ENCODE measurements at places on chromosomes 7 and 10.

DNA sequence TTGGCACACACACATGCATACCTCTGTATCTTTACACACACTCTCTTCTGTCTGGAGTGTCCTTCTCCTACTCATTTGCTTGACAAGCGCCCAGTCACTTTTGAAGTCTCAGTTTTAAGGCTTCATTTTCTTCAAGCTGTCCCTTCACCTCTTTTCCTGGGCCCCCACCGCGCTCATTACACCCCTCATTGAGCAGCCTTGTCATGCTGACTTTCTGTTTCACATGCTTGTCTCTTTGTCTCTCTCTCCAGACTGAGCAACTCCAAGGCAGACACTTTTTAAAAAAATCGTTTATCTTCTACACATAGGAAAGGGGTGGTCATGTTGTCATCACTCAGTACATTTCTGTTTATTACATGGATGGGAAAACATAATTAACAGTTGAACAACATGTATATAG, 225.2 kb upstream of the FZD1 start:
- DNase-seq = no peak

DNA sequence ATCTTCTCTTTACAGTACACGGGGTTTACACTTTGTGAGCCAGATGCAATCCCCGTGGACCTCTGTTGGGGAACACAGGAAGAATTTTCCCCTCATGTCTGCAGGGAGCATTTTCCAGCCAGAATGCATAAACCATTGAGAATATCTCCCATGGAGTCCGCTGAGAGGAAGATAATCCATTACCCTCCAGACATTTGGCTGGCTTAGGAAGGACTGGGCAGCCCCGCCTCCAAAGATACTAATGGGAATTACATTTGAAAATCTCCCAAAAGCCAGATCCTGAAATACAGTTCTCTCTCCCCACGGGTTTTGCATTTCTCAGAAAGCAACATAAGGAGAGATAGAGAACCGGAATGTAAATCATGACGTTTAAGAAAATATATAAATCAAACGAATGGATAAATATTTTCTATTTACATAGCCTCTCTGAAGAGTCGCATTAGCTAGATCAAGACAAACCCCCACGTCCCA, 53.5 kb downstream of the TRIL start:
- DNase-seq = peak; percentile 9

GRCh38 chr7:37724732-37725131, 41.2 kb downstream of the GPR141 start:
- no peak for DNase-seq

DNA sequence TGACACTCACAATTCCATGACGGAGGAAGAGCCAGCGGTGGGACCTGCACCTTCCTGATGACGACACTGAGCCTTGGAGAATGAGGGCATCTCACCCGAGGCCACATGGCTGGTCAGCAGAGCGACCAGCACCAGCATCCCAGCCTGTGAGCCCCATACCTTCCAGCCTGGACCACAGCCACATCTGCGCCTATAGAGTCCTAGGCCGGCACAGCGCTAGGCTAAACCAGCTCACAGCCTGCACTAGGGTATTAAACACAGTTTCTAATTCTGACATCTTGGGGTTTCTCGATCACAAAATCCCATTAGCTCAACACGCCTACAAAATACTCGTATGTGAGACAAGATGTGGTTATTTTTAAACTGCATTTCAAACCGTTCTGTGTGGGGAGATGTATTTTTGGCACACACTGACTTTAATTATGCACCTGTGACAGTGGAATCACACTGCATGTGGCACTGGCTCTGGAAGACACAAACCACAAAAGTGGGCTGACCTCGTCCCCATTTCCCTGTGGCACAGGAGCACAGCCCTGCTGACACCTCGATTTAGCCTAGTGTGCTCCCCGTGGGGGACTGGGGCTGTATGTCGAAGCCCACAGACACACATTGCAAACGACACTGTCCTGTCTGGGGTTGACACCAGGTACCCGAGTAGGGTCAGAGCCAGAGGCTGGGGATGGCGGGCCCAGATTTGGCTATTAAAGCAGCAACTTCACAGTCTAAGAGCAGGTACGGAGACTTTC, 32.5 kb downstream of the CPXM2 start:
- no peak for DNase-seq

DNA sequence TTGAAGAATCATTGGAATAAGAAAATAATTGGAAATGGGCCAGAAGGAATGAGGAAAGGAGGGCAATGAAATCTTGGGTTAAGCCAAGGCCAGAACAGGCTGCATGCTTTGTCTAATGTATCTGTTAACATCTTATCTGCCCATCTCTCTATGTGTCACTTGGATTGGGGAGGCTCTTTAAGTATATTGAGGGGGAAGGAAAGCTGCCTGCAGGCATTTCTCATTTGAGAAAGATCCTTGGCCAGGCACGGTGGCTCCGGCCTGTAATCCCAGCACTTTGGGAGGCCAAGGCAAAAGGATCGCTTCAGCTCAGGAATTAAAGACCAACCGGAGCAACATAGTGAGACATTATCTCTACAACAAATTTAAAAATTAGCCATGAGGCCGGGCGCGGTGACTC, 14.3 kb downstream of the PCBD1 start:
- DNase-seq = no peak

DNA sequence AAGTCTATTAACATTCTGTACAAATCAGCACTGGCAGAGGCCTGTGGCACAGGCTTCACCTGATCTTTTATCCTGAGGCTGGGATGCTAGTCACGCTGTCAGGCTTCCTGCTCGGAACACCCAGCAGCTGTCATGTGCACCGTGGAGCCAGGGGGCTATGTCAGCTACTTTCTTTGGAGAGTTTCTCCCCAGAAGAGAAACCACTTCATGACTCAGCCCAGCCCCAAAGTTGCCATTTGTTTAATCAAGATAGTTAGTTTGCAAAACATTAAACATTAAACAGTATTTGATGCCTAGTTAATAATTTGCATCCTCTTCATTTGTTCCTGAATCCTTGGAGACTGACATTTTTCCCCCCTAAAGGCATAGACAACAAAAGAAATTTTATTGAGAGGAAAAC, at the start of gene HABP2:
Gene HABP2, plus strand, starts transcription at position 353 of the 400 bp plus-strand sequence. CDS start 69 bp downstream, outside the sequence.
- no peak for DNase-seq

DNA sequence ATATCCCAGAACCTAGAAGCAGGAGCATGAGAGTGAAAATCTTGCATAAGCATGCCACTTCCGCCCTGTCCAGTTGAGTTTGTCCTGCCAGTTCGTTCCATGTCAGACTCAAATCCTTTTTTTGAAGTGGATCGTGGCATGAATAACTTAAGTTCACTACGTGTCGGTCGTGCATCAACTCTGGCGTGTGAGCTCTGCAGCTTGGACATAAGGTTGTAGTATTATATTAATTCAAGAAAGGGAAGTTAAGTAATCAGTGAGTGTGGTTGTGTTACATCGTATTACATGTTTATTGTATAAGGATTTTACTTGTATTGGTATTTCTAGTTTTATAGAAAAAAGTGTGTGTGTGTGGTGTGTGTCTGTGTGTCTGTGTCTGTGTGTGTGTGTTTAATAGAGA, 23.0 kb downstream of the CDC123 start:
- DNase-seq = no peak

GRCh38 chr10:133024704-133025557, 62.8 kb upstream of the ADGRA1 start:
- DNase-seq = no peak

- DNase-seq = no peak
These were observed 72.9 kb upstream of the POM121L12 start for GRCh38 chr7:52962402-52963076.

DNA sequence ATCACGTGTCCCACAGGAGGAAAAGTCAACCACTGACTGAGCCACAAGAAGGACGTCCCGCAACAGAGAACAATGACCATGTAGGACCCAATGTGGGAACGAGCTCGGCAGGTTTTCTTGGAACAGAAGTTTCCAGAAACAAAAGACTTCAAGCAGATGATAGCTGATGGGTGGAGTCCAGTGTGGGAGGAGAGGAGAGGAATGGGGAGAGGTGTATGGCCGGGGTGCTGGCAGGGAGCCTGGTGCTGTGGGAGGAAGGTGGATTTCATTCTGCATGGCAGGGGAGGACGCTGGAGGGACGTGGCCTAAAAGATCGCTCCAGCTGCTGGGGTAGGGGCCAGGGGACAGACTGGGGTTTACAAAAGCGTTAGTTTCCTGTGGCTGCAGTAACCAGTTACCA, 48.5 kb upstream of the LMTK2 start:
- no peak for DNase-seq

DNA sequence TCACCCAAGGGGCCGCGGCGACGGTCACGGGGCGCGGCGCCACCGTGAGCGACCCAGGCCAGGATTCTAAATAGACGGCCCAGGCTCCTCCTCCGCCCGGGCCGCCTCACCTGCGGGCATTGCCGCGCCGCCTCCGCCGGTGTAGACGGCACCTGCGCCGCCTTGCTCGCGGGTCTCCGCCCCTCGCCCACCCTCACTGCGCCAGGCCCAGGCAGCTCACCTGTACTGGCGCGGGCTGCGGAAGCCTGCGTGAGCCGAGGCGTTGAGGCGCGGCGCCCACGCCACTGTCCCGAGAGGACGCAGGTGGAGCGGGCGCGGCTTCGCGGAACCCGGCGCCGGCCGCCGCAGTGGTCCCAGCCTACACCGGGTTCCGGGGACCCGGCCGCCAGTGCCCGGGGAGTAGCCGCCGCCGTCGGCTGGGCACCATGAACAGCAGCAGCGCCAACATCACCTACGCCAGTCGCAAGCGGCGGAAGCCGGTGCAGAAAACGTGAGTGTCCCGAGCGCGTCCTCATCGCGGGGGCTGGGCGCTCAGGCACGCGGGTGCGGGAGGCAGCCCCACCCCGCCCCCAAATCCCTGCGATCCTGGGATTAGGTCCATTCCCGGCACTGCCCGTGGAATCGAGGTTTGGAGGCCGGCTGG, 509 bp downstream of the AHR start:
- peak; percentile 31 for DNase-seq

GRCh38 chr7:123657304-123657685, 1.6 kb downstream of the LMOD2 start:
- DNase-seq = no peak

DNA sequence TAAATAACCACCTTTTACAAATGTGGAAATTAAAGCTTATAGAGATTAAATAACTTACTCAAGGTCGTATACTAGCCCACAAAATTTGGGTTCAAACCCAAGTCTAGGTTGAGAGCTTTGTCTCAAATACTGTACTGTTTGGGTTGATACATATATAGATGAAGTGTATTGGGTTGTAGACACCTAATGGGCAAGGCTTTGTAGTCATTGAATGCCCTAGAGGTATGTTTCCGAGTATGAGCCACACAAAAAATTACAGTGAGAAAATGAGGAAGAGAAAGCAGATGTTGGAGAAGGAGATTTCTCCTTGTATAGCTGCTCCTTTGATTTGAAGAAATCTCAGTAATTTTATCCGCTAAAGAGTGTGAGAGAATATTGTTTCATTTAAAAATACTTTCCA, 60.6 kb downstream of the C1GALT1 start:
- no peak for DNase-seq

- no peak for DNase-seq
These were observed 91.4 kb upstream of the DIP2C start for GRCh38 chr10:780536-781524.

GRCh38 chr7:132441935-132442334, 134.3 kb downstream of the PLXNA4 start:
- DNase-seq = no peak

- DNase-seq = no peak
These were observed 21.9 kb upstream of the ANTXRL start for GRCh38 chr10:46264737-46265368.

- DNase-seq = no peak
These were observed 139.1 kb downstream of the ARHGAP12 start for GRCh38 chr10:31789555-31789954.

GRCh38 chr10:54799506-54799905, 1.5 kb downstream of the PCDH15 start:
- no peak for DNase-seq

DNA sequence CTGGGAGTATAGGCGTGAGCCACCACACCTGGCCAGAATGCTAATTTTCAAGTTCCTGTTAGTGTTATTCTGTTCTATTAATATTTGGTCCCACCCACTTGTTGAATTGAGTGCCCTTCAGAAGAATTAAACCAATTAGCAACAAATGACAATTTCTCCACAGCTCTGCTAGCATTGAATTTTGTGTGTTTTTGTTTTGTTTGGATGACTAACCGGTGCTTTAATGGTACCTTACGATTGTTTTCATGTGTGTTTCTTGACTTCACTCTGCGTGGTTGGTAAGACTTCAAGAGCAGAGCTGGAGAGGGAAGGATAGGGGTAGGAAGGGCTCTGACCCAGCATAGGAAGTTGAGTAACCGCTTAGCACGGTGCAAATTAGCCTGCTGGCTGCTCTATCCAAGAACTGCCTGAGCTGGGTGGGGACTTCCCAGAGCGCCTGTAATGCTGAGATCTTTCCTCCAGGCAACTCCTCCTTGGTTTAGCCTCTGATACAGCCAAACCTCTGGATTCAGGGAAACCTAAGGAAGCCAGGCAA, 4.6 kb downstream of the ARPC1B start:
- DNase-seq = peak; percentile 87

- DNase-seq = no peak
These were observed 73.0 kb upstream of the IL6 start for GRCh38 chr7:22653951-22654350.

DNA sequence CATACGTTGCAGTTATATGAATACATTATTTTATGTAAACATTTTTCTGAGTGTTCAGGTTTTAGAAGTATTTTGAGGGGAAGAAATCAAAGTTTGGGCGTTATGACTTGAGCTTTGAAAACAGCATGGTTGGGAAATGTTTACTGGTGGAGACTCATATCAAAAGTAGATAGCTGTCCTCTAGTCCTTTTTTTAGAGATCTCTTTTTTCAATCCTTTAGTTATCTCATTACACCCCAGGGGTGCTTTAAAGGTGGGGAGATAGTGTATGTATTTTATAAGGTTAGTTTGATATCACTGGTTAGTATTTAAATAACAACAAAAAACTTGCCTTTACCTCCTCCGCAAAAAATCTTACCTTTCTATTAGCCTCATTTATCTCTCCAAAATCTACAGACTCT, 2.3 kb downstream of the DMTF1 start:
- no peak for DNase-seq

DNA sequence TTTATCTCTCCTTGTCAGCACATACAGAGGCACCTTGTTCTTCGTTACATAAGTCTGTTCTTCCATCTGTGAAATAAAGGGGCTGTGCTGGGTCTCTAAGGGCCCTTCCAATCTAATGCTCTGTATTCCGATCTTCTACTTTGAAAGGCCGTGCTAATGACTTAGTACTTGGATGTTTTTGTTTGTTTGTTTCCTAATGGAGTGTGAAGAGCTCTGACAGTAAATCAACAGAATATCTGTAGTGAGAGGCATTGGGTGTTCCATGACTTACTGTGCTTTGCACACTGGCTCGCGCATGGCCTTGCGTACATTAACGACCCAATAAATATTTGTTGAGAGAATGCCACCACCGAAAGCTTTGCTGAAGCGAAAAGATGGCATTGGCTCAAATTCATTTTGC, 162.1 kb downstream of the CHN2 start:
- DNase-seq = no peak

All from HCEC 1CT (cell line).